ENCODE measurements at places on chromosomes 3 and 15.

GRCh38 chr15:62275831-62276230 lies 110.7 kb upstream of the C2CD4B start:
- no peak for DNase-seq

GRCh38 chr3:71718072-71718471 lies 7.1 kb downstream of the EIF4E3 start:
- no peak for DNase-seq

- DNase-seq = no peak
These were observed 493.2 kb upstream of the KCNMB2 start for GRCh38 chr3:178043084-178043483.

GRCh38 chr3:53411371-53411770 lies 64.0 kb upstream of the DCP1A start:
- DNase-seq = no peak

DNA sequence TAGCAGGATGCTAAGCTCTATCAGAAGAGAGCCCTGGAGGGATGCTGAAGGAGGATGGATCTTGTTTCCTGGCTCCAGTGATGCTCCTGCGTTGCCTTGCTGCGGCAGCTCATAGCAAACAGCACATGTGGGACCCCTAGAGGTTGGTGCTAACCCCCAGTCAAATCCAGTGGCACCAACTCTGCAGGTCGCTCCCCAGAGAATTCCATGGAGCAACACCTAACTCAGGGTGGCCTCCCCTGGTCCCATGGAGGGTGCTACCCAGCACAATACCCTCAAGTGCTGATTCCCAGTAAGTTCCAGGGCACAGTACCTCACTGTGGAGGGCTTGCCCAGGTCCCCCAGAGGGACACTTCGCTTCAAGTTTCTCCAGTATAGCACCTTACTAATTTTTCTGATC lies 231.2 kb downstream of the NEK10 start:
- no peak for DNase-seq

- no peak for DNase-seq
These were observed 20.7 kb upstream of the TGFBR2 start for GRCh38 chr3:30585654-30586053.

- DNase-seq = no peak
These were observed 83.8 kb downstream of the MAP4 start for GRCh38 chr3:47932421-47932820.

DNA sequence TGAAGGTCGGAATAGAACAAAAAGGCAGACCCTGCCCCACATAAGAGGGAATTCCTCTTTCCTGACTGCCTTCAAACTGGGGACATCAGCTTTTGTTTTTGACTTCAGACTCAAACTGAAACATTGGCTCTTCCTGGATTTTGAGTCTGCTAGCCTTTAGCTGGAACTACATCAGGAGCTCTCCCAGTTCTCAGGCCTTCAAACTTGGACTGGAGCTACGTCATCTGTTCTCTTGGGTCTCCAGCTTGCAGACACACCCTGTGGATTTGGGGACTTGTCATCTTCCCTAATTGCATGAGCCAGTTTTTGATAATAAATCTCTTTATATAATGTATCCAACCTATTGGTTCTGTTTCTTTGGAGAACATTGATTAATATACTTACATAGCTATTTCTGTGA lies 798.1 kb downstream of the TBL1XR1 start:
- no peak for DNase-seq

DNA sequence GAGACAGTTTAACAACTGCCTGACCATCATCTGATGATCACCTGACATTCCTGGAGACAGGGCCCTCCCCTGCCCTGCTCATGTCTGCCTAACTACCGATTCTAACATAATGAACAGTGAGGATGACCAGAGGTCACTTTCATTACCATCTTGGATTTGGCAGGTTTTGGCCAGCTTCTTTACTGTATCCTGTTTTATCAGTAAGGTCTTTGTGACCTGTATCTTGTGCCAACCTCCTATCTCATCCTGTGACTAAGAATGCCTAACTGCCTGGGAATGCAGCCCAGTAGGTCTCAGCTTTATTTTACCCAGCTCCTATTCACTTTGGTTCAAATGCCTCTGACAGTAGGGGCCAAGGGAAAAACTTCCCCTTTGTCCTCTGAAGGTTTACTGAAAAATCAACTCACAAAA lies 40.2 kb downstream of the METTL6 start:
- no peak for DNase-seq

Data from NCI-H345 (cell line).